Spleen (tissue), 13 donors: ENCODE measurements at places on chromosomes 5 and 9. TPM values are rescaled to one million over a fixed set of nuclear protein-coding genes. Genes with fewer than 3 reads are reported as not detected.
A peak's percentile ranks its signal among the peaks of the same experiment; 100 is the strongest.

- no peak for DNase-seq
Measured at GRCh38 chr5:81854915-81855314, 104.0 kb upstream of the SSBP2 start.

GRCh38 chr5:179348011-179348530, 2.8 kb upstream of the ADAMTS2 start:
- peak; percentile 41 for DNase-seq

DNA sequence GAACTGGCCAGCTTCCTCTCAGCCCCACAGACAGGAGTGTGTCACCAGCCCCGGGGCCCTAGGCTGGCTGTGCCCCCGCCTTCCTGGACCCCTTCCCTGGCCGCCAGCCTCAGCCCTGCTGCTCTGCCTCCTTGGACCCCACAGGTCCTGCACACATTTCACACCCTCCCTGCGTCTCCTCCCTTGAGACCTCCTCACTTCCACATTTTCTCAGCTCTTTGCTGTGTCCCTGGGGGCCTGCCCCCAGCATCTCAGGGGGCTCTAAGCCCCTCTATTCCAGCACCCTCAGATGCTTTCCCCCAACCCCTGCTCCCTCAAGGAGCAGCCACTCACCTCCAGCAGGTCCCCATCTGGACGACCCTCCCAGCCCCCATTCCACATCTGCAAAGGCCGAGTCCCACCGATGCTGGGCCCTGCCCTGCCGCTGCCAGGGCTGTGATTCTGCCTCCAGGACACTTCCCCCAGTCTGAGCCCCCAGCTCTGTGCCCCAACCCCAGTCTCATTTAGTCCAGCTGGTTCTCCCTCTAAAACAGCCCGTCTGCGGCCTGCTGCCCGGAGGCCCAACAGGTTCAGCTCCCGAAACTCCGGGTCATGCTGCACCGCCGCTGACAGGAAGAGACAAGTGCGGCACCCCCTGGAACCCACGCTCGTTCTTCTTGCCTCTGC, 4.2 kb downstream of the SLC34A3 start:
- DNase-seq = no peak

DNA sequence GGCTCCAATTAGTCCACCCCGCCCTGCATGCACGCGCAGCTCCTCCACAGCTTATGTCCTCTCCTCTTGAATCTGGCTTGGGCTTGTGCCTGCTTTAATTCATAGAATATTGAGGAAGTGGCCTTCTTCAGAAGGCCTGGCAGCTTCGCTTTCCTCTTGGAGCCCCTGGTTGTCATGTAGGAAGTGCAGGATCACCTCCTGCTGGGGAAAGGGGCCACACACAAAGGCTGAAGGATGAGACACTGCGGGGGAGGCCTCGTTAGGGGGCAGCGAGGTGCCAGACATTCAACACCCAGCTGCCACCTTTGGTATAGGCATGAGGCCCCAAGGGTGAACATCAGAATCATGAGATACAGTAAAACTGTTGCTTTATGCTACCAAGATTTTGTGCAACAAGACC, 2.7 kb upstream of the CNOT6 start:
- DNase-seq = no peak

- DNase-seq = peak; percentile 47
Measured at GRCh38 chr9:135073741-135074305, 13.6 kb upstream of the OLFM1 start.

GRCh38 chr5:150503386-150503785, 4.5 kb upstream of the NDST1 start:
- no peak for DNase-seq

DNA sequence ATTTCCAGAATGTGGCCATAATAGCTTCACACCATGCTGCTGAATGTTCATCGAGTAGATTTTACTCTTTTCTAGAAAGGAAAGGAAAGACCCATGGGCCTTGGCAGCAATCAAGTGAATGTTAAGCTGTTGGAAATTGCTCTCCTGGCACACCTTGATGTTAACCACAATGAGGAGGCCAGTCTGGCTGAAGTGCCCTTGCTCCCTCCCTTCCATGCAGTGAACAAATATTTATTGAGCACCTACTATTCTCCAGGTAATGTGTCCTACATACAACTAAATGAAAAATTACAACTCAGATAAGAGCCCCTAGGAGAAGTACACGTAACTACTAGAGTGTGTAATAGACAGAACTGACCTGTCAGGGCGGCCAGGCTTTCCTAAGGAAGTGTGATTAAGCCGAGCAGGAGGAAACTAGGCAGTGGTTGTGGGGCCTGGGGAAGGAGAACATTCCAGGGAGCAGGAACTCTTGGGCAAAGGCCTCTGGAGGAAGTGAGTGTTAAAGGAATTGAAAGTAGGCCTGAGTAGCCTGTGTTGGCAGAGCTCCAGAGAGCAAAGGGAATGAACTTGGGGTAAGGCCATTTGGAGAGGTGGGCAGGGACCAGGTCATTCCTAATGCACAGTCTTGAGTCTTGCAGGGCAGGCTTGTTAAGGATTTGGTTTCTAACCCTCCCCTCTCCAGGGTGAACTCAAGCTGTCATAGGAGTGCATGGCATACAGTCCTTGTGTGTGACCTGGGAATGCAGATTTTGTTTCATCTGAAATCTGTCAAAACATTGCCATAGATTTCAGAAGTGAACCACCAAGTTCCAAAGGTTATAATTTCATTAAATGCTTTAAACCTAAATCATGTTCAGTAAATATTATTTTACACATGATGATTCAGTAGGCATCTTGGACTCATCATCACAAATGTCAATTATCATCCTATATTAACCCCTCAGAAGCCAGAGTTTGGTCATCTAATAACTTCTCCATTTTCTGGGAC, 9.0 kb upstream of the ZSWIM6 start:
- DNase-seq = no peak

GRCh38 chr5:171668097-171668412, 117.6 kb upstream of the SMIM23 start:
- DNase-seq = no peak

- DNase-seq = no peak
Measured at GRCh38 chr9:135023088-135023785, 64.2 kb upstream of the OLFM1 start.

DNA sequence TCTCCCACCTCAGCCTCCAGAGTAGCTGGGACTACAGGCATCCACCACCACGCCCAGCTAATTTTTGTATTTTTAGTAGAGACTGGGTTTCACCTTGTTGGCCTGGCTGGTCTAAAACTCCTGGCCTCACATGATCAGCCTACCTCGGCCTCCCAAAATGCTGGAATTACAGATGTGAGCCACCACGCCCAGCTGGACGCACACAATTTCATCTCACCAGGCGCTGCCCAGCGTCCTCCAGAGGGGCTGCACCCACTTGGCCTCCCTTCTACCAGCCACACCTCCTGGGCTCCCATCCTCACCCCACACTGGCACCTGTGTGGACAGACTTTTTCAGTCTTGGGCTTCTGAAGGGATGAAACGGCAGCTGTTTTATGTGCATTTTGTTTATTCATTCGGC, 3.8 kb upstream of the EXOC3 start:
- peak; percentile 64 for DNase-seq

DNA sequence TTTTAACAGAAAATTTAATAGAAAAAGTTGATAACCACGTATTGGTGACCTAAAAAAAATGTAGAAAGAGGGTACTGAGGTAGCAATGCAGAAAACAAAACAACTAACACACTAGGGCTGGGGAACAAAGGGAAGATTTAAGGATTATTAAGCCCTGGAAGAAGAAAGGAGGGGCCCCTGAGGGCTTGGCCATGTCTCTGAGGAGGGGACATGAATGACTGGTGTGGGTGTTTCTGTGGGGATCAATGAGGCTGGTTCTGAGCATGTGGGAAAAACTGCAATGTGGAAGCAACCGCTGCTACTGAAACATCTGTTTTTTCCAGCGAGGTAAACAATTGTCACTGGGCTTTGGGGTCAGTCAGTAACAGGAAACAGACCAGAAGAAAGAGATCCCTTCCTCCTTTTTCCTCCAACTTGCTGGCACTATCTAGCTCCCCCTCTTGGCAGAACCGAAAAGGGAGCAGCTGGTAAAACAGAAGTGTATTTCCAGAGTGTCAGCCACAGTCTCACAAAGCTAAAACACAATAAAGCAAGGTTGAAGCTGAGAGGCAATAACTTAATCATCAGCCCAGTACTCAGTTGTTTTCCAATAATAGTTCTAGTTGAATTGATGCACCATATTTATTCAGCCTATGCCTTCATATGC, 48.3 kb downstream of the ATPSCKMT start:
- no peak for DNase-seq

DNA sequence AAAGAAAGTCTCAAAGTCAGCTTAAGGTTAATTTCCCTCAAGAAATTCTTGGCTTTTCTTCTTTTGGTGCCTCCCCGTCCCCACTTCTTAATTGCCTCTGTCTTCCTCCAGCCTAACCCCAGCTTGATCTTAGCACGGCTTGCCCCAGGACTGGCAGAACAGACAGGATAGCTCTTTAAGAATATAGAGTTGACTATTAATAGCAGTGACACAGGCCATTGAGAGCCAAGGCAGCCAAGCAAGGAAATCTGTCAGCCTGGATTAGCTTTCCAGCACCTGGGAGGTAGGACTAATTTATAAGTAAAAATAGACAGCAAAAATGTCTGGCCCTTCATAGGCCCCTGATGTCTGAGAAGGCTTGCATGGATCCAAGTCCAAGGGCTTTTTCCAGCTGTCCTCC, 384.6 kb upstream of the SLC30A5 start:
- DNase-seq = no peak

DNA sequence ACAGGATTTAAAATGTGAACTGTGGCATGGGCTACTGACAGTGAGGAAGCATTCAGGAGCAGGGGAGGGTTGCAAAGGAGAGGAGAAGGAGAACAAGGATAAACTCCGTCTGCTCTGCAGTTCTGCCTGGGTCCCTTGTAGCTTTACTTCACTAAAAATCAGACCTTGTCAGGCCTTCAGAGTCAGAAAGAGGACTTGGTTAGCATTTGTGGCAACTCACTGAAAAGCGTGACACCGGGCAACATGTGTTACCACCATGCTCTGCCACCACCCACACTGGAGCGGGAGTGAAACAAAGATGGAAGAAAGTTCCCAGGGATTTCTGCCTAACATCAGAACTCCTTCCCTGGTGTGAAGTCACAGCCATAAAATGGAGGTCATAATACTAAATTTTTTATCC, 19.3 kb downstream of the FYB1 start:
- DNase-seq = no peak

- no peak for DNase-seq
Measured at GRCh38 chr5:180007582-180007981, 64.0 kb downstream of the RNF130 start.

- no peak for DNase-seq
Measured at GRCh38 chr5:116144103-116144502, 59.3 kb downstream of the COMMD10 start.

- DNase-seq = no peak
Measured at GRCh38 chr5:173823721-173824567, 64.2 kb upstream of the CPEB4 start.

The PCDHB10 gene
- total RNA-seq = 0.95 TPM

The AK1 gene
- total RNA-seq = 89.7 TPM

The FIBCD1 gene
- not detected for total RNA-seq

The SLC6A3 gene
- 0.09 TPM for total RNA-seq

The PRLR gene
- 0.40 TPM for total RNA-seq
